ENCODE measurements at places on chromosomes 6 and 20.

DNA sequence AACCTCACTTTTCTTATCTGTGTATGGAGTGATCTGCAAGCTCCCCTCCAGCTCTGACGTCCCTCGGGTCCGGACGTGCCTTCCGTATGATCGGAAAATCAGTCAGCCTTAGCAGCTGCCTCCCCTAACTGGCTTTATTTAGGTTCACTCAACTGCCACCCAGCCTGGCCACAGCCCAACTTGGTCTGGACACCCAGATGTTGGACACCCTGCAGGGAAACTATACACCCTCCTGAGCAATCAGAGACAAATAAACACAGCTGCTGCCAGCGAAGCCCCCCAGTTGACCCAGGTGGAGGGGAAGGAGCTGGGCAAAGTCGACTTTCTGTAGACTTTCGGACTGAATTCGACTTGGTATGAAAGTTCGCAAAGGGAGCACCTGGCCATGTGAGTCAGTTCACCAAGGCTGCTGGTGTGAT lies 28.9 kb downstream of the TBC1D7 start:
- peaks cover 20% of the 10 kb centered on the region for H3K4me1 ChIP-seq
- peaks cover 20% of the 10 kb centered on the region for H3K36me3 ChIP-seq
- H3K27ac ChIP-seq: no peak overlapping the region
- no peak for DNase-seq

DNA sequence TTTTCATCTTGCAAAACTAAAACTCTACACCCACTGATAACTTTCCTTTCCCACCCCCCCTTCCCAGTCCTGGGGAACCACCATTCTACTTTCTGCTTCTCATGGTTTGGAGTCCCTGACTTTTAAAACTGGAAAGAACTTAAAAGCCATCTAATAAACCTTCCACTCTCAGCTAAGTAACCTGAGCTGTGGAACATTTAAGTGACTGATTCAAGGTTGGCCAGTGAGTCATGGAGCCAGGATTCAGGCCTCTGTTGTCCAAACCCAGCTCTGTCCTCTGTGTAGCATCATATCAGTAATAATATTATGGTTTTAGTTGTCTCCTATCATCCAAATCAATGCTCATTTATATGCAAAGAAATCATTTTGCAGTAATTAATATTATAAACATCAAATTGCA lies 176.0 kb upstream of the NT5E start:
- DNase-seq: no peak
- H3K27me3 ChIP-seq: no peaks in the 10 kb centered on the region
- no peak overlapping the region for H3K4me3 ChIP-seq
- no peaks in the 10 kb centered on the region for H3K36me3 ChIP-seq

DNA sequence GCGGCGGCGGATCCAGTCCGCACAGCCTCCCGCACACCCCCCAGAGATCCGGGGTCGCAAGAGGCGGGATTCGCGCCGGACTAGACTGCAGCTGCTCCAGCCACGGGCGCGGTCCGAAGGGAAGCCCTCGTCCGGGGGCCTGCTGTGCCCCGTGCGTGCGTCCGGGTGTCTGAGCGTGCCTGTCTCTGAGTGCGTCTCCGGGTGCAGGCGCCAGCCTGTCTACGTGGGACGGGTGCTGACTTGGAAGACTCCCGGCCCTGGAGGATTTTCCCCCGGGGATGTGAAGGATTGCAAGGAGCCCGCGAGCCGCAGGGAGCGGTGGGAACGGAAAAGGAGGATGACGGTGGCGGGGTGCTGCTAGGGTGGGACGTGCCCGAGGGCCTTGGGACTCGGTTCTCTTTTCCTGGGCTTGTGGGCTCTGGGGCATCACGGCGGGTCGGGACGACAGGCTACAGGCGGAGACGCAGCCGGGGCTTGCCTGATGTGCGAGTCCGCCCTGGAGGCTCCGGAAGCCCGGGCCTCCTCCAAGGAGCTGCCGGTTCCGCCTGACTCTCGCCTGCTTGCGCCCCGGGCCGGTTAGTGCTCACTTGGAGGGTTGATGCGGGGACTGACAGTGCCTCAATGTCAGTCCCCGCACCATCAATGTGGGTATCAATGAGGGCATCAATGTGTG lies 5.7 kb downstream of the MAFB start:
- H3K27me3 ChIP-seq: peaks cover 55% of the 10 kb centered on the region
- H3K4me1 ChIP-seq: no peaks in the 10 kb centered on the region
- H3K27ac ChIP-seq: no peak overlapping the region

GRCh38 chr20:58308290-58308679 lies 1.2 kb upstream of the RAB22A start:
- H3K4me3 ChIP-seq: peak overlapping the region; percentile 98
- peak overlapping the region; percentile 69 for H3K27ac ChIP-seq
- peaks cover 36% of the 10 kb centered on the region for H3K36me3 ChIP-seq
- H3K4me1 ChIP-seq: peaks cover 28% of the 10 kb centered on the region
- H3K27me3 ChIP-seq: no peaks in the 10 kb centered on the region

DNA sequence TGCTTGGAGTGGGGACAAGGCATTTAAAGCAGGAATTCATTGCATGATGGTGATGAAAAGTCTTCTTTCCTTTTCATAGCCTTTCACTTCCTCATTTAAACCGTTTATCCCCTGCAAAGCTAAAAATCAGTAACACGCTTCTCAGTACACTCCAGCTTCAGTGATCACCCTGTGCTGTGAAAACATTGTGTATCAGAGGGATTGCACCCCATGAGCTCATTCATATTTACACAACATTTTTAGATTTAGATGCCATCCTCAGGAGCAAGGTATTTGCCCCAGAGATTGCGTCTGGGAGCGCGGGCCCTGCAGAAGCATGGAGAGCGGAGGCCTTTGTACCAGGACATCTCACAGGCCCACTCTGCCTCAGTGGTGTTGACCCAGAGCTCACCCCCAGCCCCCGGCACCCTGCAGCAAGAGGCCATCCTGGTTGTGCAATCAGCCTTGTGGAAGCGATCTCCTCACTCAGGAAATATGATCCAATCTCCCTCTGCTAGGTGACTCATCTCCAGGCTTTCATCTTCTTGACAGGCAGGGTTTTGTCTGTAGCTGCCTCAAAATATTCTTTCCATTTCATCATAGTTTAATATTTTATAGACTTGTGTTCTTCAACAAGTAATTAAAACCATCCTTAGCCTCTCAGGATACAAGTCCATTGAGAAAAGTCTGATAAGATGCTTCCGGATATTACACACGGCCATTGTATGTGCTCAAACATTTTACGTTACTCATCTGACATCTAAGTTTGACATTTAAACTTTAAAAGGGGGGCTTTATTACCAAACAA lies 38.9 kb upstream of the THBS2 start:
- H3K27me3 ChIP-seq: no peaks in the 10 kb centered on the region
- peak overlapping the region; percentile 77 for H3K27ac ChIP-seq
- H3K4me1 ChIP-seq: peaks cover 49% of the 10 kb centered on the region

DNA sequence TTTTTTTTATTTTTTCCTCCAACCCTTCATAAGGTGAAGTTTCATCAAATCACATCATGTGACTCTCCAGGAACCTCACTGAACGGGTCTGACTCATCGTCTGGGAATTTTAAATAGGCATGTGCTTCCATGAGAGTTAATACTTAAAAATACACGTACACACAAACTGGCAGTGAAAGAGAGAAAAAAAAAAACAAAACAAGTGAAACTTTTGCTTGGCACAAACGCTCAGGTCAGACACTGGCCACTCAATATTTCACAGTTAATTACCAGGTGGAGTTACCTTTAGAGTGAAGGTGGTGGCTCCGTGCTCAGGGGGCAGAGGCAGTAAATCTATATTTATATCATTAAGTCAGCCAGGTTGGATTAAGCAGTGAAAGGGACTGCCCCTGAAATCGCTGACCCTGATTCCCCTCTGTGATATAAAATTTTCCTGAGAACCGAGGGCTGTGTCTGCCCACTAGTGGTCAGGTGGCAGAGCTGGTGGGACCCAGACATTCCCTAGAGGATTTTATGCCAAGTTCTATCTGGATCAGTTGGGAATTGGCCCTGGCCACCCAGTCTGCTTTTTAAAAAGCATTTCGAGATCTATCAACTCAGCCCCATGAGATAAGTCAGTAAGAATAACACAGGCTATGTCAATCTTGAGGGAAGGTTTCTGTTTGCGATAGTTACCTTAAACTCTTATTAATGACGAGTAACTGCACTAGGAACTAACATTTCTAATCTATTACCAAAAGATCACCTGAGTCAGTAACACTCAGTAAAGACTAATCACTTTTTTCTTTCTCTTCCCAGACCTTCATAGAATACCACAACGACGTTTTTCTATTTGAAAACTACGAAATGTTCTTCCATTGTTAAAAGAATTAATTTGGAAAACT lies 259.1 kb downstream of the HDGFL1 start:
- H3K4me1 ChIP-seq: peaks cover 31% of the 10 kb centered on the region
- H3K27ac ChIP-seq: peak overlapping the region; percentile 99
- H3K4me3 ChIP-seq: no peak overlapping the region
- no peaks in the 10 kb centered on the region for H3K27me3 ChIP-seq
- H3K36me3 ChIP-seq: no peaks in the 10 kb centered on the region

Measured in RWPE2 (cell line).